Effector CD4-positive, alpha-beta T cell (primary cell): ENCODE measurements at places on chromosomes 6 and 20.

GRCh38 chr6:3795836-3796718 lies 44.6 kb upstream of the PXDC1 start:
- no peak for DNase-seq

DNA sequence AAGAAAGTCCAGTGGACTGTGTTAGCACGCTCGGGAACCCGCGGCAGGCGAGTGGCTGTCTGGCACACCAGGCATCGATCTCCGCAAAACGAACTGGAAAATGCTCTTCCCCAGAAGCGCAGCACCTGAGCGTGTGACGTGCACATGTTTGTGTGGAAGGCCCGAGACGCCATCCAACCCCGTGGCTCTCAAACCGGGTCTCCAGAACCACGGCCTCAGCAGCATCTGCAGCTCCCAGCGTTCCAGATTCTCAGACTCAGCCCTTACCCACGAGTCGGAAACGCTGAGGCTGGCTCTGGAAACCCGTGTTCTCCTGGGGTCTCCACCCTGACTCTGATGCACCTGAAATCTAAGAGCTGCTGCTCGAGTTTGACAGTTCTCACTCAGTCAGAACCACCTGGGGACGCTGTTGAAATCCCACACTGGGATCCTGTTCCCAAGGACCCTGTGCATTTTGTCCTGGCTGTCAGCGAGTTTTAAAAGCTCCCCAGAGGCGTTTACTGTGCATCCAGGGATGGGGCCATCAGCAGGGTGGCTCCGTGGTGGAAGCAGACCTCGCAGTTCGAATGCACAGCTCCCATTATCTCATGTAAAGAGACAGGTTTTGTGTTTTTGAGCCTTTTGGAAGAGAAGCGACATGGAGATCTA lies 69.0 kb downstream of the DLL1 start:
- DNase-seq, result no peak

DNA sequence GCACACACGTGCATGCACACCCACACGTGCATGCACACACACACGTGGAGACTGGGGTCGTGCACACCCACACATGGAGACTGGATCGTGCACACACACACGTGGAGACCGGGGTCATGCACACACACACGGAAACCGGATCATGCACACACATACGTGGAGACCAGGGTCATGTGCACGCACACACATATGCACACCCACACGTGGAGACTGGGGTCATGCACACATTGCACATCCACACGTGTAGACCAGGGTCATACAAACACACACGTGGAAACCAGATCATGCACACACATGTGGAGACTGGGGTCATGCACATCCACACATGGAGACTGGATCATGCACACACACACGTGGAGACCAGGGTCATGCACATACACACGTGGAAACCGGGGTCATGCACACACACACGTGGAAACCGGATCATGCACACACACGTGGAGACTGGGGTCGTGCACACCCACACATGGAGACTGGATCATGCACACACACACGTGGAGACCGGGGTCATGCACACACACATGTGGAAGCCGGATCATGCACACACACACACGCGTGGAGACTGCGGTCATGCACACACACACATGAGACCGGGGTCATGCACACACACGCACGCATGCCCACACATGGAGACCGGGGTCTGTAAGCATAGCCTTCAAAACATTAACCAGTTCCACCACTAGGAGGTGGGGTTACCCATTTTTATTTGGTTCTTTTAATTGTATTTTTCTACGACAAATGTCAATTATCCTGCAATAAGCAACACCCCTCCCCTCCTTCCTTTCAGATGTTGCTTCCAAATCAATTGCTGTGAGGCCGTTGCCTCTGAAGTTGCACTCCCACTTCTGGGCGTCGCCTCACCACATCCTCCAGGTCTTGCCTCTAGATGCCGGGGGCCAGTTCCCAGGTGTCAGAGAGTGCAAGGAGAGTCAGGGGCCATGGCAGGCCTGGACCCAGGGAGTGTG lies 95.8 kb downstream of the TMEM242 start:
- DNase-seq, result no peak

DNA sequence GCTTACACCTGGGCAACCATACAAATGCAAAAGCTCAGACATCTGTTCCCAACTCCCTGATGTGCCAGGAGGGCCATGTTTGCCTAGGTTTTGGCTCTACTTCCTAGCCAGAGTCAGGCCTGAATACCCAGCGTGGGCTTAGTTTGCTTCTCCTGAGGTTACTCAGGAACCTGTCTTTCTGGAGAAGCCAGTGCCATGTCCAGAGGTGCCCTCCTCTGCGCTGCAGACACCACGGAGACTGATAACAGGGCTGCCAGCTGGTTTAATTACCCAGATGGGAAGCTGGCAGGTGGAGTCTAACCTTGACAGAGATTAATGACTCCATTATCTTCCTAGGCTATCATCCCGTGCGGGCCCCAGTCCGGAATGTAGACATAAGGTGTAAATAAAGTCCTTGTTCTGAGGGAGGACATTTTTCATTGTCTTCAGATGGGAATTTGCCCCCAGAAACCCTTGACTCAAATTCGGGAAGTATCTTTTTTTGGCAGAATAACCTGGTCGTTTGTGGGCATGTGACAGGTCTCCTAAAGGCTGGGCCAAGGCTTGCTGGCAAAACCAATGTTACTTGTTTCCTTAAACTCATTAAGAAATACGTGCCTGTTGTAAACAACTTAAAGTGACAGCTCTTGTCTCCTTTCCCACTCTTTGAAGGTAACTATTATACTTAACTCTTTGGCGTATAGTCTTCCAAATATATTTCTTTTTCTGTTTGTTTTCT lies 29.2 kb upstream of the ZNFX1 start:
- DNase-seq, result no peak

- no peak for DNase-seq
Observed at GRCh38 chr6:41958022-41958856, 16.6 kb upstream of the CCND3 start.

DNA sequence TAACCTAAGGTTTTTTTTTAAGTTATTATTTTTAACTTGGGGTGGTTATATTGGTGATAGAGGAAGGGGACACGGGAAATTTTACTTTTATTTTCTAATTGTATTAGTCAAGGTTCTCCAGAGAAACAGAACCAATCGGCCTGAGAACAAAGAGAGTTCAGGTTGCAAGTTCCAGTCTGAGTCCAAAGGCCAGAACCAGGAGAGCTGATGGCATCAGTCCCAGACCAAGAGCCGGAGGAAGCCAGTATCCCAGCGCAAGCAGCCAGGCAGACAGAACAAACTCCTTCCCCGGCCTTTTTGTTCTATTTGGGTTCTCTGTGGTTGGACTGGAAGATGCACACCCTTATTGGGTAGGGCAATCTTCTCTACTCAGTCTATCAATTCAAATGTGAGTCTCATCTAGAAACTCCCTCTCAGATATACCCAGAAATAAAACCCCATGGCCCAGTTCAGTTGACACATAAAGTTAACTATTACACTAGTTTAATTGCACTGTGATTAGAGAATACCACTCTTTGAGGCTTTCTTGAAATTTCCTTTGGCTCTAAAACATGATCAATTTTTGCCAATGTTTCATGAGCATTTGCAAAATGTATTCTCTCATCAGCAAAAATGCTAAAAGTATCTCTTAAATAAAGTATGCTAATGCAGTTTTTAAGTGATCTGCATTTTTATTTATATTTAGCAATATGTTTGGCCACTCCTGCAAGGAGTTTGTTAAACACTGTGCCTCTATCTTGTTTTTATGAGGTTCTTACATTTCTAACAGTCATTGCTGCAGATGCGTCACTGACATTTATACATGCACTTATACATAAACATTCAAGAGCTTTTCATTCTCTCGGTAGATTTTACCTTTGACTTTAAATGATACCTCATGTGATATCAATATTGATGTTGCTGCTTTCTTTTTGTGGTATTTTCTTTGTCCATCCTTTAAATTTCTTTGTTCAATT lies 103.2 kb upstream of the SSTR4 start:
- no peak for DNase-seq

DNA sequence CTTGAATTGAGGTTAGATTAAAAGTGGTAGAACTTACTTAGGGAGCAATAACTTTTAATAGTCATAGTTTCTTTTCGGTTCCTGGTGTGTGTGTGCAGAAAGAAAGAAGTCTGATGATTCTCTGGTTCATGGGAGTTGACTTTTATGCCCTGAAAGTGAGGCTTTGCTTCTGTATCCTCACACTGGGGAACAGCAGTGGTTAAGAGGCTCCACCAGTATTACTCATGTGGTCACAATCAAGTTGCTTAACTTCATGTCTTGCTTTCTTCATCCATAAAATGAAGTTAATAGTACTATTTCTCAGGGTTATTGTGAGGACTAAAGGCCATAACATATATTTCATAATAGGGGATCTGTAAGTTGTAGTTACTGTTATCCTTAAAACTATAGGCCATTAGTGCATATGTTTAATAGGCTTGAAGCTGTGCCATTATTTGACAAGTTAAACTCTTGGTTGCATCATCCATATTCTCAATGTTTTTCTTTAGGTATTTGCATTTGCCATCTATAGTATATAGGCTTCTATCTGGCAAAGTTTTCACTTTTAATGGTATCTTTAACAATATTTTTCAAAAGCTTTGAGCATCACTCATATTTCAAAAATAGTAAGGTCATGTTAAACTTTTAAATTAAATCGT lies 262.4 kb downstream of the PLCB1 start:
- no peak for DNase-seq

DNA sequence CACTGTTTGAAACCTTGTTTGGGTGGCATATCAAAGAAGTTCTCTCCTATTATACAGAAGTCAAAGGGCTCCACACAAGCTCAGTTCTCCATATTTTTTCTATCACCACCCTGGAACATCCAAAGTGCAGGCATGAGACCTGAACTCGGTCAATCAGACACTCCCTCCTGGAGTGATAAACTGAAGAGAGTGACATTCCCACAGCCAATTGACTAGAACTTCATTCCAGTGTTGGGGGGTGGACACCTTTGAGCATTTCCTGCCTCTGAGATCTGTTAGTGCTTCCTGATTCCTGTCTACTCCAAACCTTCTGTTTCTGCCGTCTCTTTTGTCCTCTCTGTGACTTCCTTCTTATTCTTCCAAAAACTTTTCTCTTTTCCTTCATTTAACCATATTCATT lies 220.7 kb upstream of the NOX3 start:
- DNase-seq, result no peak

DNA sequence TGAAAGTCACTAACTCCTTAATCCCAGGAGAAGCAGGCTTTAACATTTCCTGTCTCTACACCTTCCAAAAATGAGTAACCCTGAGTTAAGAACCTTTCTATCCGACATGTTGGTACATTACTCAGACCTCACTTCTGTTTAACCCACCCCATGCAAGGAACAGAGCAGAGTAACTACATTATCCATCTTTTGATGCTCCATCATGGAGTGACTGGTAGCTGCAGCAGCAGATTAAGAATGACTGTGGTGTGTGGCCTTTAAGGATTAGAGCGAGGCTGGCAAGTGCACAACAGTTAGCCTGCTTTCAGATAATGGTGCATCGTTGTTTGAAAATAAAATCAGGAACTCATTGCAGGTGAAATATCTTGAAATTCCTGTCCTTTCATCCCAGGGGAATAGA lies 2.0 kb downstream of the TRAF3IP2 start:
- DNase-seq, result no peak

GRCh38 chr20:51404297-51405060 lies 138.0 kb downstream of the NFATC2 start:
- peak; percentile 86 for DNase-seq

GRCh38 chr6:155377061-155377460 lies 62.8 kb upstream of the TFB1M start:
- DNase-seq, result no peak

GRCh38 chr6:148955441-148955840 lies 208.6 kb downstream of the UST start:
- no peak for DNase-seq

DNA sequence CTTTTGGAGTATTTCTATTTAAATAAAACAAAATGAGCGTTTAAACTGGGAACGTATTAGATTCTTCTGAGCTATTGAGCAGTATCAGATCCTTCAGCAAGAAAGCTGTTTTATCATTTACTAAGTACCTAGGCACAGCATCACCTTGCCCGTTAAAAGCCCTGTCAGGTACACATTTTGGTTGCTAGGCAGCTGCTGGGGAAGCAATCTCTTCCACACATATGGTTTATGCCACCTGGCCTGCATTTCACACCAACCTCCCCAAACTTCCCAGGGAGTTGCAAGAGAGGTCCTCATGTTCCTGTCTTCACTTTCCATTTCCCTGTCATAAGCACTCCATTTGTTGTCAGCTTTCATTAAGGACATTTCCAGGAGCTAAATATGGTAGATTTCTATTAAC lies 400.1 kb downstream of the PLCB1 start:
- no peak for DNase-seq

- no peak for DNase-seq
Observed at GRCh38 chr6:169968541-169969270, 217.3 kb downstream of the ERMARD start.

DNA sequence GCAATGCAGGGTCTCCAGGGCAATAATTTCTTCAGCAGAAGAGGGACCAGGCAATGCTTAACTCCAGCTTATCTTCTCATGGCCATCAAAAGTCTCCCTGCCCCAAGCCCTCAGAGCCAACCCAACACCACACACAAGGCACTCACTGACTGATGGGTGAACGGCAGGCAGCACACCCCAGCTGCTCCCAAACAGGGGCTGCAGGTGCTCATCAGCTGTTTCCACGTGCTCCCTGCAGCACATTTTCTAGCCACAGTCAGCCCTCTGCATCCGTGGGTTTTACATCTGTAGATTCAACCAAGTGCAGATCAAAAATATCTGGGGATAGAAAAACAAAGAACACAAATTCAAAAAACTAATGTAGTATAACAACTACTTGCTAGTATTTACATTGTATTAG lies 4.0 kb upstream of the GABRR1 start:
- DNase-seq, result no peak

GRCh38 chr6:38353310-38354036 lies 286.3 kb downstream of the BTBD9 start:
- no peak for DNase-seq
